K562 (cell line): ENCODE measurements at places on chromosomes 13 and 19. TPM values are rescaled to one million over a fixed set of nuclear protein-coding genes. Genes with fewer than 3 reads are reported as not detected.

The ATP8A2 gene
- not detected in 2 replicates for total RNA-seq

The LGALS7B gene
- not detected in 2 replicates for total RNA-seq

The ICAM5 gene
- total RNA-seq: 69.7 and 89.5 TPM in 2 replicates

The ZNF83 gene
- total RNA-seq: 37.9 and 38.2 TPM in 2 replicates

The GIPC3 gene
- 3.3 and 3.9 TPM in 2 replicates for total RNA-seq

The SERPINE3 gene
- not detected in 2 replicates for total RNA-seq

The SSC5D gene
- total RNA-seq: 0.67 and 0.71 TPM in 2 replicates

The OR7C1 gene
- total RNA-seq: 0.16 TPM in 1 of 2 replicates, not detected in the other

- no peak for DNase-seq
Measured at GRCh38 chr13:60402022-60402421, 5.0 kb downstream of the TDRD3 start.

GRCh38 chr13:69287050-69287698 lies 820.5 kb upstream of the ATXN8OS start:
- DNase-seq: no peak

DNA sequence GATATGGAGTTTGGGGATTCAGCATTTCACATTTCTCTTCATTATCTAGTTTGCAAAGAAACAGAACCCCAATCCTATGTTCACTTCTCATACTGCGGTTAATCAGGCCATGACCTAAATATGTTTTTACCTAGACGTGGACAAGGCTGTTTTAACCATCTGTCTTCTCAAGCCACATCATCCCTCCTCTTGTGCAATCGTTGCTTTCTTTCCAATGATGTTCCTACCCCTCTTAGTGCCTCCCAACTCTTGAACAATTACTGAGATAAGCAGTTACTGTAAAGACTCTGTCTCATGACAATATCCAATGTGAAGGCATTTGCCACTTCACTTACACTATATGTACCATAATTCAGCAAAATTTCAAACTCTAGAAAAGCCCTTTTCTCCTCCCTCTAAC lies 406.2 kb downstream of the LIG4 start:
- DNase-seq: no peak

- no peak for DNase-seq
Measured at GRCh38 chr19:39238209-39238608, 6.6 kb downstream of the IFNL3 start.

- no peak for DNase-seq
Measured at GRCh38 chr13:48125794-48126228, 30.9 kb upstream of the MED4 start.

DNA sequence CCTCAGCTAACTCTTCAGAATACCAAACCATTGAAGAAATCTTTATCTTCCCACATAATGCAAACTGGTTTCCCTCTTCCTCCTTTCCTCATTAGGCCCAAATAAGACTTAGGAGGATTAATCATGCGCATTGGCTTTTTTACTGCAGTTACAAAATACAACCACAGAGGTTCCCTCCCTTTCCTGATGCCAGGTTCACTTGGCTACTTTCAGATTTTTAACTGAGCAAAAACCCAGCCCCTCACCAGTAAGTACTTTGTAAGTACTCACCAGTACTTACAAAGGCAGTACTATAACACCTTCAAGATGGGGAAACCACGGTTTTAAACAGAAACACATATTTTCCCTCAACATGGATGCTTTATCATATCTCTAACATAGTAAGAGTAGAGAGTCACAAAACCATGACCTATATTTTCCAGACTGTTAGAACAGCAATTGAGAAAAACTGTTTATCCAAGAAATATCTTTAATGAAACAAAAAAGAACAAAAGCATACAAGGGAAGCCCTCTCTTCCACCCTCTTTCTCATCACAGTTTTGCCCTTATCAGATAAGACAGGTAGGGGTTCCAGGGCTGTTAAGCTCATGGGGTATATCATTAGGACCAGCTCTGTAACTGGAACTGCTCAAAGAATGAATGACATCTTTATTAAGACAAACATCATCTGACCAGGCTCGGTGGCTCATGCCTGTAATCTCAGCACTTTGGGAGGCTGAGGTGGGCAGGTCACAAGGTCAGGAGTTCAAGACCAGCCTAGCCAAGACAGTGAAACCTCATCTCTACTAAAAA lies 12.7 kb downstream of the FOXO1 start:
- DNase-seq: no peak

- DNase-seq: no peak
Measured at GRCh38 chr13:93700115-93700514, 473.5 kb downstream of the GPC6 start.

- no peak for DNase-seq
Measured at GRCh38 chr13:113464476-113464875, 11.2 kb upstream of the ADPRHL1 start.

DNA sequence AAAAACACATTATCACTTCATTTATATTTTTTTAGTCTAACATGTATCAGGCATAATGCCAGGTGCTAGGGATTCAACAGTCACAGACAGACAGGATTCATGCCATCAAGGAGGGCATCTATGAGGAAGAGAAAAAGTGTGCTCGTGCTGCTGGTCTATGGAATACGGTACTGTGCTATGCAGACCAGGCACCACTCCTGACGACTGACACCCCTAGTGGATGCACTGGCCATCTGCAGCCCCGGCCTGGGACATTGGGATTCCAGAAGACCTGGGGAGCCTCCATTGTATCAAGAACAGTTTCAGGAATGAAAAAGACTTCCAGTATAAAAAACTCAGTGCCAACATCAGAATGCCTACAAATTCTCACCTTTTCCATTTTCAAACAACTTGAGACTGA lies 94.0 kb downstream of the KLF12 start:
- peak; percentile 15 for DNase-seq

GRCh38 chr13:40315416-40316064 lies 350.9 kb downstream of the FOXO1 start:
- DNase-seq: no peak

DNA sequence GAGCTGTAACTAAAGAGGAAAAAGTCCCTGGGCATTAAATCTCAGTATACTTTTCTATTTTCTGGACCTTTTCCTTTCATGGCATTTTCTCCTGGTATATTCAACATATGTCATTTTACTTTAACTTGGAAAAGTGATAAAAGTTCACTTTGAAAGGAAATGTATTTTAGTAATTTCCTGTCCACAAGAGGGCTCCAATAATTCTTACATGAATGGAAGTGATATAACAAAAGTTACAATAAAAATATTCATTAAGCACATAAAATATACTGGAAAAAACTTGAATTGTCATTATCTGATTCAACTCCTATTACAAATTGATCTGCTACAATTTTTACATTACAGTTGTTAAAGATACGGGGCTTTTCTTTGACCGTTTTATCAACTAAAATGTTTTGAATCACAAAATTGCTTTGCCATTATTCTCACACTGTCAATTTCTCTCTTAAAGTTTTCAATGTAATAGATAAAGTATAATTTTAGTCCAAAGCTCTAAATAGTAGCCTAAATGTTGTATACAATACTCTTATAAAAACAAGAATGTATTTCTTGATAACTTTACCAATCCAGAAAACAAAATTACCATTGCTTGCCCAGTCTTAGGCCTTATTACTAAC lies 4.9 kb downstream of the UBL3 start:
- DNase-seq: no peak

GRCh38 chr19:1747285-1748114 lies 5.8 kb upstream of the ONECUT3 start:
- peak; percentile 91 for DNase-seq

DNA sequence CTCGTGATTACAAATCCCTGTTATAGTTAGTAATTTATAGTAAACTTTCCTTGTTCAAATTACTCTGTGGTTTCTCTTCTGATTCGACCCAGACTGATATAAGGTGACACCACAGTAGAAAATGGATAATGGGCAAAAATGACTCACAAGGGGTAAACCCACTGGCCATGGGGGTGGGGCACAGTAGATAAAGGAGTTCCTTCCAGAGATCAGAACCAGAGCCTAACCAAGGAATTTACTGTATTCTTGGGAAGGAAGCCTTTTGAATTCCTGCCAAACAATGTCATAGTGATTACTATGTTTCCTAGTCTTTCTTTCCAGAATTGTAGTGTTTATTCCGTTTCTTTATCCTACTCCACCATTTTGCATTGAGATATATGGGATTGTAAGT lies 21.9 kb downstream of the MIR17HG start:
- peak; percentile 60 for DNase-seq

DNA sequence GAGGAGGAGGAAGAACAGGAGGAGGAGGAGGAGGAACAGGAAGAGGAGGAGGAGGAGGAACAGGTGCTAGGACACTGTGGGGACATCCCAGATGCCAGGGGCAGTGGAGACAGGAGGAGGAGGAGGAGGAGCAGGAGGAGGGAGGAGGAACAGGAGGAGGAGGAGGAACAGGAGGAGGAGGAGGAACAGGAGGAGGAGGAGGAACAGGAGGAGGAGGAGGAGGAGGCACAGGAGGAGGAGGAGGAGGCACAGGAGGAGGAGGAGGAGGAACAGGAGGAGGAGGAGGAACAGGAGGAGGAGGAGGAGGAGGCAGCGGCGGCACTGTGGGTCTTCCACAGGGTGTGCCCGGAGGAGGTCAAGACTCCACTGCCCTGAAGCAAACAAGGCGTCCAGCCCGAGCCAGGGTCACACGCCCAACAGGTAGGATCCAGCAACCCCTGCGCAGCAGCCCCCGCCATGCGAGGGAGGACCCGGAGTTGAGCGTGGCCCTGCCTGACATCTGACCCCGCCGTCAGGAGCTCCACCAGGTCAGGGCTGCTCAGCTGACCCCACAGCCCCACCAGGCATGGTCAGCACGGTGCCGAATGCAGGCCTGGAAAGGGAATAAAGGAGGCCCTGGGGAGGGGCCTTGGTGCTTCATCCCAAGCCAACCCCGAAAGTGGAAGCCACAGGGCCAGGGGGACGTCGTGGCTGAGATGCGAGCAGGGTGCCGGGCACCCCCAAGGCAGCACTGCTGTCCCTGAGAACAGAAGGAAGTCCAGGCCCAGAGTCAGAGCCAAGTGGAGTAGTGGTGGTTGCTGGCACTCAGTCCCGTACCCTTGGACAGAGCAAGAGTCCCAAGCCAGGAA lies 9.2 kb downstream of the SBNO2 start:
- DNase-seq: peak; percentile 62

DNA sequence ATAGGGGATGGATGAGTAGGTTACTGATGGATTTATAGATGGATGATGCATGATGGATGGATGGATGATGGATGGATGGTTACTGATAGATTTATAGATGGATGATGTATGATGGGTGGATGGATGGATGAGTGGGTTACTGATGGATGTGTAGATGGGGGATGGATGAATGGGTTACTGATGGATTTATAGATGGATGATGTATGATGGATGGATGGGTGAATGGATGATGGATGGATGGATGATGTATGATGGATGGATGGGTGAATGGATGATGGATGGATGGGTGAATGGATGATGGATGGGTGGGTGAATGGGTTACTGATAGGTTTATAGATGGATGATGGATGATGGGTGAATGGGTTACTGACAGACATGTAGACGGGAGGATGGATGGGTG lies 6.3 kb upstream of the C2CD4C start:
- DNase-seq: no peak

DNA sequence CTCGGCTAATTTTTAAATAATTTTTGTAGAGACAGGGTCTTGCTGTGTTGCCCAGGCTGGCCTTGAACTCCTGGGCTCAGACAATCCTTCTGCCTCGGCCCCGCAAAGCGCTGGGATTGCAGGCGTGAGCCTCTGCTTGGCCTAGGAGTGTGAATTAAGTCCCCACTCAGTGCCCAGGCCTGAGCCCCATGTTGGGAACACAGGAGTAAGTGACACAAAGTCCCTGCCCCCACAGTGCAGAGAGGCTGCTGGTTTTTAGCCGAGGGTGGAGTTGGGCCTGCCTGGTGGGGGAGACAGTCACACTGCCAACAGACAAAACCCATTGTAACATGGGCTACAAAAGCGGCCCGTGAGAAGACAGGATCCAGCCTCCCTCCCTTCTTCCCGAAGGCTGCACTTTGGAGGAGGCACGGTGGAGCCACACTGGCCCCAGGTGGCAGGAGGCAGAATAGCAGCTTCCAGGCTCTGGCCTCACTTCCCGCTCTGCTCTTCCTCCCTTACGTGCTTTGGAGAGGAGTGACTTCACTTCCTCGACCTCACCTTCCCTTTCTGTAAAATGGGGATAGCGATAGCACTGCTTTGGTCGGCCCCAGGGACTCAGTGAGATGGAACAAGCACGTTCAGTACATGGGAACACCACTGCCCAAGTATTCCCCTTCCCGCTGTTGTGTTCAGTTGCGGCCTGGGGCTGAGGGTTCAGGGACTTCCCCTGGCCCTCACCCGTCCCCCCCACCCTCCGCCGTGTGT lies 15.2 kb upstream of the EHD2 start:
- peak; percentile 83 for DNase-seq

DNA sequence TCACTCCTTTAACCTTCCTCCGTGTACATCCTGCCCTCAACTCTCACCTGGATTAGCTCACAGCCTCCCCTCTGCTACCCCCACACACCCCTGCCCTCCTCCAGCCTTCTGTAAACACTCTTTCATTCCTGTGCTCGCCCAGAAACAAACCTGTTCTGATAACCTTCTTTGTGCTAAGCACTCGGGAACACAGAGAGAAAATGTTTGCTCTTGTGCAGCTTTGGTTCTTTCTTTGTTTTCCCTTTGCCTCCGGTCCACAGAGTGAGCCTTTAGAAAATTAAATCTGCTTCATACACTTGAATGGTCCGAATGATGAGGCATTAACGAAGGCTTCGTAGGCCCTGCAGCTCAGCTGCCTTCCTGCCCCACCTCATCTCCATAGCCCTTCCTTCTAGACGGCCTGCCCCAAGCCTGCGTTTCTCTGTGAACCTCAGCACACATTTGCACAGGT lies 6.6 kb upstream of the ZDHHC20 start:
- no peak for DNase-seq

DNA sequence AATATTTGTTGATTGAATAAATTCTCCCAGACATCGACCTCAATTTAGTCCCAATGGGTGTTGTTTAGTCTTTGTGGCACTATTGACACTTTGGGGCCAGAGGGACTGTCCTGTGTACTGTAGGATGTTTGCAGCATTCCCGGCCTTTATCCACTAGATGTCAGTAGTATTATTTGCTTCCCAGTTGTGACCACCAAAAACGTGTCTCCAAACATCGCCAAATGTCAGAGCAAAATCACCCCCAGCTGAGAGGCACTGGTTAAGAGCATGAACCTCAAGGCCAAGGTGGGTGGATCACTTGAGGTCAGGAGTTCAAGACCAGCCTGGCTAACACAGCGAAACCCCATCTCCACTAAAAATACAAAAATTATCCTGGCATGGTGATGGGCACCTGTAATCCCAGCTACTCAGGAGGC lies 15.4 kb downstream of the NLRP12 start:
- DNase-seq: peak; percentile 1

GRCh38 chr19:35666251-35666913 lies at the start of gene UPK1A:
TSS of gene UPK1A (plus strand) at chr19:35666517. CDS start at chr19:35666813, 296 bp downstream.
- no peak for DNase-seq

GRCh38 chr13:24629320-24629719 lies 50.9 kb upstream of the ATP12A start:
- no peak for DNase-seq

- no peak for DNase-seq
Measured at GRCh38 chr13:79311386-79311785, 94.7 kb downstream of the RBM26 start.

GRCh38 chr13:26838821-26839220 lies 78.2 kb upstream of the GPR12 start:
- DNase-seq: no peak

GRCh38 chr13:106594980-106595379 lies 27.0 kb upstream of the ARGLU1 start:
- DNase-seq: no peak

GRCh38 chr19:29667901-29668341 lies 2.7 kb downstream of the PLEKHF1 start:
- DNase-seq: peak; percentile 2

- peak; percentile 28 for DNase-seq
Measured at GRCh38 chr13:33285420-33286124, at the start of gene STARD13. TSS of gene STARD13 (minus strand) at chr13:33285755. CDS start at chr13:33285638, 117 bp downstream.
